ENCODE measurements at places on chromosomes 7 and 10.

GRCh38 chr7:279821-280220, 10.1 kb upstream of the FOXL3 start:
- no peak for DNase-seq

DNA sequence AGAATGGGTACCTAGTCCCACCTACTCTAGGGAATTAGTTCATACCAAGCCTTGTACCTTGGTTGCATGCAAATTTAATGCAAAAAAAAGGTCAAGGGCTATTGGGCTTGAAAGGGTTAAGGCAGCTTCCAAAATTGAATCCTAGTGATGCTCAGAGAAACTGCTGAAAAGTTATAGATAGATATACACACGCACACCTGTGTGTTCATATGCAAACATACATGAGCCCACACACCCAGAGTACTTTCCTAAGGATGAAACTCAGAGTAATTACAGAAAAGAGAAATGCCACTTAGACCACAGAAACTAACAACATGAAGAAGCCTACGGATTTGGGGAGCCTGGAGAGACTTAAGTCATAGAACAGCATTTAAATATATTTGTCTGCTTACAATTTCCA, 1.5 kb downstream of the SLC25A13 start:
- no peak for DNase-seq

DNA sequence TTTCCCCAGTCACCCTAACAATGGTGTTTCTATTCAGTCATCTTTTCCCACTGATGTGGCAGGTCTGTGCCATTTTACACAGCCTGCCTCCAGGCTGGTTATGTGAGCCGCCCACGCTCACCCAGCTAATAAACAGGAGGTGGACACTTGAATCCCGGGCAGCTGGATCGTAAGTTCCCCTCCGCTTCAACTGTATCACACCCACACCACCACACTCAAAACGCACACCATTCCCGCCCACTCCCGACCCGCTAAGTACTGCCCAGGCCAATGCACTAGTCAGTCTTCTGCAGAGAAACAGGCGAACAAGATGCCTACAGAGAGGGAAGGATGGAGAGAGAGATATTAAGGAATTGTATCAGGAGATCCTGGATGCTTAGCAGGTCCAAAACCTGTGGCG, 38.9 kb upstream of the PFKP start:
- DNase-seq: no peak

DNA sequence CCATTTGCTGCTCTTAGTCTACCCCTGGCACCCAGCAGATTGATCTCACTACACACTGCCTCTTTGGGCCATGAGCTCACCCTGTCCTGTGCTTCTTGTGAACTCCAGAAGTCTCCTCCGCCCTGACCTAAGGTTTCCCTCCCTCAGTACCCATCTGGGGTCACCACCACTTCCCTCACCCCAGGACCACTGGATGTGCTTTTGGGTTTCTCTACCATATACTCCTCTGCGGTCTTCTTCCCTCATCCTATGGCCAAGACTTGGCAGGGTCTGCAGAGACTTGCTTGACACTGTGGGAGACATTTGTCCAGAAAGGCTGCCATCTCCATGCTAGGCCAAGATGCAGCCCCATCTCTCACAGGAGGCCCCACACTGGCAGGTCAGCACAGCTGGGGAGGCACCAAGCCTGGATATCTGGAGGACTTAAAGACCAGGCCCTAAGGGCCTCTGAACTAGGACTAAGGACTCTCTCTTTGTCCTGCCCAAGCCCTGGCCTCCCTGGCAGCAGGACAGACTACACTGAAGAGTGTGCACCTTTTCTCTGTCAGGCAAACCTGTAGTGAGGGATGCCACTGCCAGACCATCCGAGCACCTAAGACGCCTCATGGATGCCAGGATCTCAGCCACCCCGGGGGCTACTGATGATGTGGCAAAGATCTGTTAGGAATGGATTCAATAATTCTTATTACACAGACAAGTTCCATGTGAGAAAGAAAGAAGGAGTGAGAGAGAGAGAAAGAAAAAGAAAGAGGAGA, 134.6 kb downstream of the ZNF467 start:
- no peak for DNase-seq

DNA sequence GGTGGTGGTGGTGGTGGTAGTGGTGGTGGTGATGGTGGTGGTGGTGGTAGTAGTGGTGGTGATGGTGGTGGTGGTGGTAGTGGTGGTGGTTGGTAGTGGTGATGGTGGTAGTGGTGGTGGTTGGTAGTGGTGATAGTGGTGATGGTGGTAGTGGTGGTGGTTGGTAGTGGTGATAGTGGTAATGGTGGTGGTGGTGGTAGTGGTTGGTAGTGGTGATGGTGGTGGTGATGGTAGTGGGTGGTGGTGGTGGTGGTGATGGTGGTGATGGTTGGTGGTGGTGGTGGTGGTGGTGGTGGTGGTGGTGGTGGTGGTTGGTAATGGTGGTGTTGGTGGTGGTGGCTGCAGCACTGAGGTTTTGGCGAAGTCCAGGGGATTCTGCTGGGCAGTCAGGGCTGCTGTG, 58.5 kb downstream of the TMEM130 start:
- no peak for DNase-seq

GRCh38 chr7:43111630-43112458, 603 bp upstream of the HECW1 start:
- DNase-seq: no peak

DNA sequence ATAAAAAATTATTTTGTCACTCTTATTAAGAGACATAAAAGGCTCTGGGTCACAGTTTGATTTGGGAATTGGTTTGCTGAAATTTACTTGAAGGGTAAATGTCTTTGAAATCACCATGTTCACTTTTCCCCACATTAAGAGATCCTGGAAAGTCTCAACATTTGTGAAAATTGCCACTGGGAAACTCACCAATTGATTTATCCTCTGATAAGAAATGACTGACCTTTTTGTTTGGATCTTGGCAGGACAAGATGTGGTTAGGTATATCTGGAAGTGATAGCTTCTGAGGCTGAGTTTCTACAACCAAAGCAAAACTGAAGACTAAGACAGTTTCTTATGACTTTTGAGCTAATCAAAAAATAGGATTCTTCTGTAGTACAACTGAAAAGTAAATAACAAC, 107.1 kb upstream of the TMEM106B start:
- DNase-seq: no peak

GRCh38 chr10:128322106-128322505, 195.9 kb upstream of the MKI67 start:
- DNase-seq: no peak

All from trophoblast cell (in vitro differentiated cells and primary cell).